ENCODE measurements at places on chromosomes 13 and 19.

- DNase-seq, result no peak
These were observed 7.0 kb downstream of the SBNO2 start for GRCh38 chr19:1166872-1167573.

GRCh38 chr19:49679771-49680413 lies 2.8 kb downstream of the PRMT1 start:
- DNase-seq, result no peak

DNA sequence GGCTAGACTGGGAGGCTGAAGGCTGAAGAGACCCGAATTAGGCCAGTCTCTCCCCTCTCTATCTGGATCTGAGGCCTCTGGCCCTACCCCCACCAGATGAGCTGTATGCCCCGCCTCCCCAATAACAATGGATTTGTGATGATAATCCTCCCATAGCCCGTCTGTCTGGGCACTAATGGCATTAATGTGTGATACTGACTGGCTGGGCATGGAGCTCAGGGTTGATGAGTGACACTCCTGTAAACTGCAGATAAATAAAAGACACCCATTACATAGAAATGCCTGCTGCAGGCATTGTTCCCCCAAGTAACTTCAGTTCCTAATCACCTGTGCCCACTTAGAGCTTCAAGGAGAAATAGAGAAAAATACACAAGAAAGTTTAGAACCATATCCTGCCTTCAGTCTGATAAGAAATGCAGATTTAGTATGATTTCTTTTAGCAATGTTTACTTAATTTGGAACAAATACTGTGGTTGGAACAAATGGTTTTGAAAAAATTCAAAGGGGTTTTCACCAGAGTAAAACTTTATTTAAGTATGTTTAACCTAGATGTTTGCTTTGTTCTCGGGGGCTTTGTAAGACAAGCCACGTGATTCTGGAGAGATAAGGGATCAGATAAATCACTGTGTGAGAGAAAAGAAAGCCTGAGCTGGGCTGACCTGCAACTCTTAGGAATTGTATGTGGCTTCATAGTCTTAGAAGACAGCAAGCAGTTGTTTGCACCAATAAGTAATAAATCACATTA lies 60.3 kb downstream of the TNFRSF19 start:
- DNase-seq, result no peak

DNA sequence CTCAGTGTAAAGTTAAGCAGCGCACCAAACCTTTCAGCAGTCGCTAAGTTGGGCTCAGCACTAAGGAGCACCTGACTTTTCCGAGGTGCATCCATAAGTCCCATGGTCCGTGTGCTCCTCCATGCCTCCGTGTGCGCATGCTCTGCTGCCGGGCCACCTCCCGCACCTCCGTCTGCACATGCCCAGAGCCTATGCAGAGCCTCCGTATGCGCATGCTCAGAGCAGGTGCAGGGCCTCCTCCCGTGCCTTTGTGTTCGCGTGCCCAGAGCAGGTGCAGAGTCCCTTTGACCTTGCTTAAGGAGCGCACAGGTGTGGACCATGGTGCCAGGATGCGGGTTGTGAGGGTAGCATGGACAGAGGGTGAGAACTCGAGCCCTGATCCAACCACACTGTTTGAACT lies 46.0 kb downstream of the ATP11A start:
- DNase-seq, result no peak

GRCh38 chr13:78910147-78910546 lies 251.2 kb upstream of the OBI1 start:
- no peak for DNase-seq

- no peak for DNase-seq
These were observed 75.2 kb upstream of the C13orf46 start for GRCh38 chr13:114049026-114049425.

- no peak for DNase-seq
These were observed 6.6 kb downstream of the SLITRK5 start for GRCh38 chr13:87677496-87678371.

DNA sequence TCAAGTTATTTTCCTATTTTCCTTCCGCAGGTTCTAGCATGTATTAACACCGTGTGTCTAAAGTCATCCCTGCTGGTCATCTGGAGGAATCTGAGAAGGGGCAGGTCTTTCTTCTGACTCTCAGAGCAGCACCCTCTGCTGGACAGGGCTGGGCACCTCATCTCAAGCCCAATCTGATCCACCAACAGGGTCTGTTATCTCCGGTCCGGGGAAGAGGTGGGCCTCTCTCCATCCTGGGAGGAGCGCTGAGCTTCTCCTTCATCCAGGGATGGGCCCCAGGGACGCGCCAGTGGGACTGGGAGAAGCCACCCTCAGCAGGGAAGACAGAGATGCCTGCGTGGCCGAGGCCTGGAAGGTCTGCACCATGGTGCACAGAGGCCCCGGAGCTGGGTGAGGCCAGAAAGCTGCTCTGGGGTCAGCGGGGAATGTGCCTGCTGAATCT lies 26.0 kb upstream of the ZNF331 start:
- peak; percentile 43 for DNase-seq

GRCh38 chr13:25218019-25218418 lies 45.9 kb upstream of the AMER2 start:
- DNase-seq, result no peak

GRCh38 chr13:32409001-32409313 lies 19.0 kb downstream of the N4BP2L1 start:
- no peak for DNase-seq

- no peak for DNase-seq
These were observed 213.1 kb downstream of the UQCRFS1 start for GRCh38 chr19:28999724-29000433.
